ENCODE measurements at places on chromosomes 13 and 19. TPM values are rescaled to one million over a fixed set of nuclear protein-coding genes. Genes with fewer than 3 reads are reported as not detected.

KCNN4 gene
- 1.5 TPM for polyA plus RNA-seq

PRR22 gene
- polyA plus RNA-seq: 2.1 TPM

TDRD12 gene
- polyA plus RNA-seq: 0.33 TPM

CCL25 gene
- polyA plus RNA-seq: 0.36 TPM

ACP5 gene
- 3.4 TPM for polyA plus RNA-seq

ZNF792 gene
- 8.2 TPM for polyA plus RNA-seq

GIPC3 gene
- 4.0 TPM for polyA plus RNA-seq

RPL28 gene
- 1,062 TPM for polyA plus RNA-seq

CYSLTR2 gene
- polyA plus RNA-seq: 0.36 TPM

- DNase-seq: no peak
Measured at GRCh38 chr13:104796581-104796980, 1730.4 kb upstream of the SLC10A2 start.

DNA sequence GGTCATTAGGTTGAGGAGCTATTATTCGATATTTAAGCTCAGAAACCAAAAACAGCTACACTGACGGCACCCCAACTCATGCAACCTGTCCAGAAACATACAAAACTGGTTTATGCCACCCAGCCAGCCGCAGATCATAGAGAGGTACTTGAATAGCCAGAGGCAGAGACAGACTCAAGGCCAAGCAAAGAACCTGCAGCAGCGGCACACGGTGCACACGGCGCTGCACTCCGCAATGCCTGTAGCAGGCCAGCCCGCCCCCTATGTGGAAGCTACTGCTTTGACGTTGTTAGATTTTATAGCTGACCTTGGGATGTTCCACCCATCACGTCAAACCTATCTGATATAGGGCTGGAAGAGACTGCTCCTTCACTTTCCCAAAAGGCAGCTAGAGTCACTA, 11.9 kb upstream of the DHRS12 start:
- no peak for DNase-seq

DNA sequence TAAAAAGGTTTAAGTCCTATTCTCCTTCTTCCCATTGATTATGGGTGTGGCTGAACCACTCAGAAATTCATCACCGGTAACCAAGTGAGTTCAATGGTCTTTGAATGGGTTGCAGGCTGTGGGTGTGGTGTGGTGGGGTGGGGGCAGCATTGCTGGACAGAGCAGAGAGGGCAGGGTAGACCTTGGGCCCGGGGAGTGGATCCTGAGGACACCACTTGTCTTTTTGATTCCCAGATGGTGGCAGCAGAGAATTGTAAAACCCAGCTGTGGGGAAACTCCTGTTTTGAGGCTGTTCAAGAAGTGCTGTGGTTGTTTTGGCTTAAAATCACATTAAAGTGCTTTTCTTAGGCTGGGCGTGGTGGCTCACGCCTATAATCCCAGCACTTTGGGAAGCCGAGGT, 45.8 kb upstream of the RGCC start:
- peak; percentile 46 for DNase-seq

DNA sequence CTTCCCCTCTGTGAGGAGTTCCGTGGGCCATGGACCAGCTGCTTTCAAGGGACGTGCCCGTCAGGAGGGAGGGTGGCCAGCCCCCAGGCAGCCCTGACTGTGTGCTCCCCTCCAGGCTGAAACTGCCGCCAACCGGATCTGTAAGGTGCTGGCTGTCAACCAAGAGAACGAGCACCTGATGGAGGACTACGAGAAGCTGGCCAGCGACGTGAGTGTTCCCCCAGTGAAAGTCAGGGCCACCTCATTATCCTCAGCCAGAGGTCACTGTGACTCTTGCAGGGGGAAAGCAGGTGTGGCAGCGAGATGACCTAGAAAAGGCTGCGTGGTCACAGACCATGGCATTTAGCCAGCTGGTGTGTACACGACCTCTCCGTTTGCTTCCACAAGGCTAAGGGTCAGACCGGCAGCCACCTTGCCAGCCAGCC, 29.9 kb downstream of the CAPN12 start:
- DNase-seq: no peak

DNA sequence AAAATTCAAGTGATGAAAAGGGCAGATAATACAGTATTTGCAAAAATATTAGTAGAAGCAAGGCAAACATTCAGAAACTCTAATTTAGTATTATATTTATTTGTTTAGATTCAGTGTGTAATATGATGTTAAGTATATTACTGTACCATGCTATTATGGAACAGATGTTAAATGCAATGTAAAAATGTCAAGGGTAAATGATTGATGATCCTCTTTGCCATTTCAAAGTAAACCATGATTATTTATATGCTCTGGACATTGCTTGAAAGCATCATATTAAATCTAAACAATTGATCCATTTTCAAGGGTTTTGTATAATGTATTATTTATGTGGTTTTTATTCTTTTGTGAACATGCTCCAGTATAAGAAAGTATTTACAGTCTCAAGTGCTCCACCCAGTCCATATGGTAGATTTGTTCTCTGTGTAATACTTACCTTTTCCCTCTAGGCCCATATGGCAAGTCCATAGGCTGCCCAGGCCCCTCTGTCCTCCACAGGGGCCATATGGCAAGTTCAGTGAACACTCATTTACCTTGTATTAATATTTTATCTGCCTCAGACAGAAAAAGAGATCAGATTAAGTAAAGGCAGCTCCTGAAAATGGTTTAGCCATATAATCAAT, 353.5 kb downstream of the DACH1 start:
- DNase-seq: no peak

GRCh38 chr13:90177512-90177911, 1170.0 kb upstream of the MIR17HG start:
- no peak for DNase-seq

DNA sequence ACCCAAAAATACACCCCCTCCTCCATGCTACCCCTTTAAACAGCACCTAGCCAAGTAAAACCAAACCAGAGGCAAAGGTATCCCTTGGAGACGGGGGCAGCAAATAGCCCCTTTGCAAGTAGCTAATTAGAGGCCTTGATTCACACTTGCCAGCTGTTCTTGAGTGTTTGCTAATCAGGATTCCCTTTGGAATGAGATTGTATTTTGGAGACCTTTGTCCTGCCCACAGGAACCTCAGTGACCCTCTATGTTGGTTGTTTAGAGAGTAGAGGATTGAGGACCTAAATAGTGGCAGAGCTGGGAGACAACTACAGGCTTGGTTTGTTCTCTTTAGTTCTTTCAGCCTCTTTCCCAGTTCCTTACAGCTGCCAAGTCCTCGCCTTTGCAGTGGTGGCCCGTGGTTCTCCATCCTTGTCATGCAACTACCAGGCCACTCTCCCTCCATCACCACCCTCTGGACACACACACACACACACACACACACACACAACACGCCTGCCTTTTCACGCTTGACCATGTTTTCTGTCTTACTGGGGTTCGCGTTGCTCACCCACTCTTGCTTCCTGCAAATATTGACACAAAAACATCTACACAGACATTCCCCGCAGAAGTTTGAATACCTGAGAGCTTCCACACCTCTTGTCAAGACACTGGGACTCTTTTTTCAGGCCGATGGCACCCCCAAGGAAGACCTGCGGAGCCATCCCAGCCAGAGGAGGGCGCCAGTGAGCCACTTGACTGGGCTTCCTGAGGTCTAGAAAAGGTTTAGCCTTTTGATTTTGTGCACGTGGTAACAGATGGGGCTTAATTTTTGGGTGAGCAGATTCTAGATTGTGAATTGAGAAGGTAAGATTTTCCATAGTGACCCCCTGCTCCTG, 80.0 kb upstream of the GPR183 start:
- no peak for DNase-seq

DNA sequence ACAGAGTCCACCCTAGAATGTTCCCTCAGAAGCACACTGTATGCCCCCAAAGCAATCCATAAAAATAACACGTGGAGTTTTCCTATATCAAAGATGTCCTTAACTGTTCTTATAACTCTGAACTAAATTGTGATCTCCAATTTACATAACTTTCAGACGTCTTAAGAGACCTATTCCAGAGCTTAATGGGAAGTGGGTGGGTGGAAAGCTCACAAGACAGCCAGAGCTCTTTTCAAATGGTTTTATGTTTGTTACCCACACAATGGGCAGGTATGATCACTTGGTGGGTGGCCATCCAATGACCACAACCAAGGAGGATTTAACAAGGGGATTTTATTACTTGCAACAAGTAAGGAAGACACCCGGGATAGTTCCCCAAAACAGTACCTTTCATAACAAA, 81.7 kb downstream of the LRRC63 start:
- no peak for DNase-seq

DNA sequence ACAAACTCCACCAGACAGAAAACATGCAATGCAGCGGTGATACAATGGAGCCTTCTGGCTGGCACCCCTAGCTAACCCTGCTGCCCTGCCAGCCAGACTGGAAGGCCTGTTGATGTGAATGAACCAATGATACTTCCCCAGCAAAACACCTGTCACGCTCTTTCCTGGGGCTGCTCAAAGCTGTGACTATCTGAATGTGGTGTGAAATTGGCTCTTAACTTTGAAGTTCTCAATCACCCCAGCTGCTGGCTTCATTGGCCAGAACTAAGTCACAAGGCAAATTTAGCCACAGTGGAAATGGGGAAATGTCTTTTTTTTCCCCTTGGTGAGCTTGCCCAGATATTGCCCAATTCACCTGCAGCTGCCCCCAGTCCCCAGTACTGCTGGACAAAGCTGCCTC, 147.3 kb downstream of the SLC7A1 start:
- DNase-seq: no peak

DNA sequence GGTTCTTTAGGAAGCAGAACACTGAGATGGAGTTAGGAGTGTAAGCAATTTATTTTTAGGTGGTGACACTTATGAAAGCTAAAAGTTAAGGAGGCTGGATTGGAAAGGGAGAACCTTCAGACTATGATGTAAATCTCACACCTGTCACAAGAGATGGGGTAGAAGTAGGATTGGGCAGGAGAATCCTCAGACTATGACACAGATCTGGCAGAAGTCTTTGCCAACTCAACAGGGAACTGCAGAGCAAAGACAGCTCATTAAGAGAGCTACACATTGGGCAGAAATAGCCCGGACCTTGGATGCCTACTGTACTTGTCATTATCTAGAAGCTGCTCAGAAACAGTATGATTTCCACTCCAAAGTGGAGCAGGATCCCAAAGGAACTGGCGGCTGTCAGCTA, 134.4 kb downstream of the DNAJC15 start:
- DNase-seq: no peak

GRCh38 chr19:41441321-41441945, 1.5 kb upstream of the ERICH4 start:
- no peak for DNase-seq

DNA sequence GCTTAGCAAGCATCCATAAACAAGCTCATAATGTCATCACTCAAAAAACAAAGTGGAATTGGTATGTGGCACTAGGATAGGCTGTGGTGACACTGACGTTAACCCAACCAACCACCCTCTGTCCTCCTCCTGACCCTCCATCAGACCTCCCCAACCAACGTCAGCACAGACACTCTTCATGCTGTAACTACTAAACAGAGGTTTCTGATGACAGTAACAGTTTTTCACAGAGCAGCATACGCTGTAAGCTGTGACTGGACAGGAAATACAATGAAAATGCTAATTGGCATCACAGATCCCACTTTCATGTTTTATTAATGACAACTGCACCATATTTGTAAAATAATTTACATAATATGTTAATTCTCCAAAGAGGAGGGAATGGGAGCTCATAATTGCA, 238.0 kb downstream of the IRS2 start:
- no peak for DNase-seq

DNA sequence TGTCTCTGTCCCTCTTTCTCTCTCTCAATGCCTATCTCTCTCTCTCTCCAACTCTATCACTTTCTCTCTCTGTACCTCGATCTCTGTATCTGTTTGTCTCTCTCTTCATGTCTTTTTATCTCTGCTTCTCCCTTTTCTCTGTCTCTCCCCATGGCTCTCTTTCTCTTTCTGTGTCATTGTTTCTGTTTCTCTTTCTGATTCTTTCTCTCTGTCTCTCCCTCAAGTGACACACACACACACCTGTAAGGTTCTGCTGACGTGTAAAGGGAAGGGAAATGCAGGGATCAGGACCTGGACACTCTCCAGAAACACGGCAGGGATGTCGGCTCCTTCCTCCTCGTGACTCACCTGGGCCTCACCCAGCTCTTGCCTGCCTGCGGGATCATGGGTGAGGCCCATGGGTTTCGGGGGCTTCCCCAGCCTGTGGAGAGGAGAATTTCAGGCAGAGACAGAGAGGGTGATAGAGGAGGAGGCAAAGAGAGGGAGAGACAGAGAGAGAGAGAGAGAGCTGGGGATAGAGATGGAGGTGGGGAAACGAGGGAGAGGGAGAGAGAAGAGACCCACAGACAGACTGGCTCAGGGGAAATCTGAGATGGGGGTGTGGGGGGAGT, 5.4 kb upstream of the PLAUR start:
- no peak for DNase-seq

DNA sequence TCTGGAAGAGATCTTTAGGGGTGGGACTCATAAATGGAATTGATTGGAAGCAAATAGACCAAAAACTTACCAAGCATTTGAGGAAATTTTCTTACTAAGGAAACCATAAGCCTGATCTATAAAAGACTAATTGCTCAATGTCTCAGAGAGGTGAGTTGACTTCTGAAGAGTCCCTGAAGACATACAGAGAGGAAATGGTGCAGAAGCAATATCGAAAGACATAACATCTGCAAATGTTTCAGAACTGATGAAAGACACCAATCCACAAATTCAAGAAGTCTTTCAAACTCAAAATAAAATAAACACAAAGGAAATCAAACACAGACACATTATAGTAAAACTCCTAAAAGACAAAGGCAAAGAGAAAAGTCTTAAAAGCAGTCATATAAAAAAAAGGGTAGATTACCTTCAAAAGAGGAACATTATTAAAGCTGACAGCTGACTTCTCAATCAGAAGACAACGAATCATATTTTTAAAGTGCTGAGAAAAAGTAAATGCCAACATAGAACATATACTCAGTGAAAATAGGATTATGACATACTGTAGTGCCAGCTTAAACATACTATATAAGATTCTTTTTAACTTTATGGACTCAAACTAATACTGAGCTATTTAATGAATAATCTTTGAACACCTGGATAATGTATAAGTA, 45.4 kb upstream of the CALM3 start:
- DNase-seq: no peak

DNA sequence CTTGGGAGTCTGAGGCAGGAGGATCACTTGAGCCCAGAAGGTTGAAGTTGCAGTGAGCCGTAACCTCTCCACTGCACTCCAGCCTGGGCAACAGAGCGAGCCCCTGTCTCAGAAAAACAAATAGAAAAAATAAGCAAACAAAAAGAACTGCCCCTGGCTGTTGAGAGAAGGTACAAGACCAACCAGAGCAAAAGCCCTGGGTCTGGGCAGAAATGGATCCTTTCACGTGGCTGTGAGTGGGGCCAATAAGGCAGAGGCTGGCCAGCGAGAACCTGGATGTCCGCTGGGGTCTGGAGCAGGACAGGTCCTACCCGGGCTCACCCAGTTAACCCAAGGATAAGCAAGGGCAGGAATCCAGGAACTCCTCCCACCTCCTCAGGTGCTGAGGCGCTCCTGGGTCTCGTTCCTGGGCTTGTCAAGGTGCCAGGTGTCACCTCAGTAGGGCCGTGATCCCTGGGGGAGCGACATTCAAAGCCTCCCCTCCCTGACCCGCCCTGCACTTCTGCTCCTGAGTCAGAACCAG, 4.7 kb upstream of the SLC5A5 start:
- DNase-seq: no peak

Measured in right lung (tissue), 10 donors.